CD4-positive, alpha-beta T cell treated with Interleukin-12 subunit alpha and Interleukin-12 subunit beta, for 1 hour (primary cell): ENCODE measurements at places on chromosomes 3 and 15.

- DNase-seq = no peak
These were observed 41.5 kb downstream of the ABHD17C start for GRCh38 chr15:80736560-80736959.

- DNase-seq = no peak
These were observed 24.5 kb downstream of the ARID3B start for GRCh38 chr15:74565381-74566085.

- no peak for DNase-seq
These were observed 54.8 kb downstream of the CHCHD6 start for GRCh38 chr3:126758882-126759281.

- no peak for DNase-seq
These were observed 52.7 kb downstream of the VGLL4 start for GRCh38 chr3:11591002-11591355.

DNA sequence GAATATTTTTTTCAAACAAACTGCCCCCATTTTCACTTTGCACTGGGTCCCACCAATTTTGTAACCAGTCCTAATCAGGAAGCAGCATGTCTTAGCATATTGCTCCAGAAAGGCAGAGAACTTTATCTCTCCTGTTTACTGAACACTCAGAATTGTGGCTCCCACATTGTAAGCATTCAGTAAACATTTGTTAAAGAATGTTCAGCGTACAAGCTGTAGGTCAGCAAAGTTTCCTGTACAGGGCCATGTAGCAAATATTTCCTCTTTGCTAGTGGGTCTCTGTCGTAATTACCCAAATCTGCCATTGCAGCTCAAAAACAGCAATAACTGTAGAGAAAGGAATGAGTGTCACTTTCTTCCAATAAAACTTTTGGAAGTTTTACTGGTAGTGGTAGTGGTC lies 393.3 kb downstream of the GRM7 start:
- DNase-seq = no peak

DNA sequence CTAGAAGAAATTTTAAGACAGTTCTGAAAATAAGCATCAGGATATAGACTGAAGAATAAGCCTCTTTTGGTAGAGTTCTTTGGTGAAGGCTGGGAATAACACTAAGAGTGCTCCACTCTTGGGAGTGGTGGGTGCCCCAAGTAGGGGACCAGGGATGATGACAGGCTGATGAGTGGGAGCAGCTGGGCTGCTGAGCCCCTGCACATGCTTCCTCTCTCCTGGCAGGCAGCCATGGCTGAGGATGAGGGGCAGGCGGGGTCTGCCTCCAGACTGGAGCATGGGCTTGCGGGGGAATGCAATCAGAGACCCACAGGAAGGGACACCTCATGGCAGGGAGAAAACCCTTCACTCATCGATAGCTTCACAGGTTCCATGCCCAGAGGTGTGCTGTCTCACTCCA lies 72.6 kb upstream of the RORA start:
- no peak for DNase-seq
